Activated CD4-positive, CD25-positive, alpha-beta regulatory T cell (primary cell): ENCODE measurements at places on chromosomes 5 and 9.

DNA sequence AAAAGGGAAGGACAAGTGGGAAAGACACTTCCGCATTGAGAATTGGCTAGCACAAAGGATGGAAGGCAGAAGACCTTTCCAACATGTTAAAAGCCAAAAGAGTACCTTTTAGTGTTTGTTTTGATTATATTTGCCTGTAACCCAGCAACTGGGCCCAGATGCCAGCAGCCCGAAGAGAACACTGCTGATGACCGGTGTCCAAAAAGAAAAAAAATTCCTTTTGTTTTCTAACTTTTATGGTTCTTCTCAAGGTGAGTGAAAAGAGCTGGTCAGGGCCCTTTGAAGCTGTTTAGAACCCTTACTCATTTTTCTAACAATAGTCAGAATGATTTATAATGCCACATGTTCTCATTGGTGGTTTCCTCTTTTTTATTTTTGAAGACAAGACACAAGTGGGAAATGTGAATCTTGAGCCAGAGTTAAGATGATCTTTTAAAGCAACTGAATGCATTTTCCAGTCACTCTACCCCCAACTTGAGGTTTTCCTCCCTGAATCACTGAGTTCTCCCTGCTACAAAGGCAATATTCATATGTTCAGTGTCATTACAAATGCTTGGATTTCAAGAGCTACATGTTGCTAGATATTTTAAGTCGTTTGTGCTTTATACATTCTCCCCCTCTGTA, 32.3 kb upstream of the ZNF462 start:
- DNase-seq: no peak

- DNase-seq: no peak
These were observed 663.8 kb upstream of the CDH9 start for GRCh38 chr5:27701931-27702903.

GRCh38 chr9:115591584-115591984, 473.6 kb upstream of the TNC start:
- DNase-seq: no peak

DNA sequence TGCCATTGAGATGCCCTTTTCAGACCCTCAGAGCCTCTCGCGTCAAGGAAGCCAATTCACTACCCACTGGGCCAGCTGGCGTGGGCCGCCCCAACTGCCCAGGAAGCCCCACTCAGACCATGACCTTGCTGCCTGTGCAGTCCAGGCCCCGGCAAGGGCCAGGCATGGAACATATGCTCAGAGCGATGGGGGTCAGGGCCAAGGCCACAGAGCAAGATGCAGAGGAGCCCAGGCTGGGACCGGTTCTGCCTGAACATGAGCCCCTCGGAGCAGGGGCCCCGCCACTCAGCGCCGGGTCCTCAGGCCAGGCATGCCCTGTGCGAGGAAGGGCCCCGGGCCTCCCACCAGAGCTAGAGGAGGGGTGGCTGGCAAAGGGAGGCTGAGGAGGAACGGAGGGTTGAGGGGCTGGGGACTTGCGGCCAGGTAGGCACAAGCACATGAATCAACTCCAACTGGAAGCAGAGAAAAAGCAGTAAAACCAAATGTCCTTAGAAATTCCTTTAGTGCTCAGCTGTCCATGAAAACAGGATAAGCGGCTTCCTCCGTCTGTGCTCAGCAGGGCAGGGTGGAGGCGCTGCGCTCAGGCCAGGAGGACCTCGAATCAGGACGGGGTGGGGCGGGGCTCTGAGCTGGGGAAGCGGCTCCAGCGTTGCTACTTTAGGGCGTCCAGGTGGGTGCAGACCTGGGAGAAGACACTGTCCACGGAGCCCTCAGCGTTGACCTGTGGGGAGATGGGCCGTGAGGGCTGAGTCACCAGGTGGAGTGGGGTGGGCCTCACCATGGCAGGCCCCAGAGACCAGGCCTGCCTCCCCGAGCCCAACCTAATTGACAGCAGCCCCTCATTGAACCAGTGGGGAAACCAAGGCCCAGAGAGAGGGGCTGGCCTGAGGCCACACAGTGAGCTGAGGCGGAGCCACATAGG, 9.9 kb downstream of the AK1 start:
- no peak for DNase-seq

GRCh38 chr5:135058331-135058732, 24.3 kb upstream of the PITX1 start:
- DNase-seq: no peak

DNA sequence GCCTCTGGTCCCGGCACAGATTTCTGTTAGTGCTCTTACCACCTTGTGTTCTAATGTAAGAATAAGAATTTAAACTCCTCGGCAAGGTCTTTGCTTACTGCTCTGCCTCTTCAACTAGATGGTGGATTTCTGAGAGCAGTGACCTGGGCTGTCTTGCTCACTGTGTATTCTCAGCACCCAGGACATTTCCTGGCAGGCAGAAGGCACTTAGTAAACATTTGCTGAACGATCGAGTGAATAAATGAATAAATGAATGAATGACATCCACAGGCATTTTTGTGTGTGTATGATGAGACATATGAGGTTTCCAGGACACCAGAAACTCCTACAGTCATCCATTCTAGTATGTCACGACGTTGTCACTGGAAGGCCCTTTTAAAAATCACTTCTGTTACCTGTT, 143.2 kb downstream of the BOD1 start:
- DNase-seq: no peak

DNA sequence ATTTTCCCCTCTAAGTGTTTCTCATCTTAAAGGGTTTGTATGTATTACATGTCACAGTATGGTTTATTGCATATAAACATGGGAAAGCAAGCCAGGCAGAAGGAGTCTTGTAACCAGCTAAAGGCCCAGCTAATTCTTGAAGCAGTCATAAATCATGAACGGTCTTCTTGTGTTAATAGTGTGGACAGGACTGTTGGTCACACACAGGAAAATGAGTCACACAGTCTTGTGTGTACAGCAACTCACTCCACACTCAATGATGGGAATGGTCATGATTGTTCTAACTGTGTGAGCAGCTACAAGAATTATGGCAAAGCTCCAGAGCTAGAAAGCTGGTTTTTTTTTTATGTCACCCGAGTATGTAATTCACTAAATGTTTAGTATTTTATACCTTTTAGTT, 123.9 kb downstream of the GHR start:
- no peak for DNase-seq

GRCh38 chr5:8059337-8059736, 190.4 kb downstream of the MTRR start:
- DNase-seq: no peak

DNA sequence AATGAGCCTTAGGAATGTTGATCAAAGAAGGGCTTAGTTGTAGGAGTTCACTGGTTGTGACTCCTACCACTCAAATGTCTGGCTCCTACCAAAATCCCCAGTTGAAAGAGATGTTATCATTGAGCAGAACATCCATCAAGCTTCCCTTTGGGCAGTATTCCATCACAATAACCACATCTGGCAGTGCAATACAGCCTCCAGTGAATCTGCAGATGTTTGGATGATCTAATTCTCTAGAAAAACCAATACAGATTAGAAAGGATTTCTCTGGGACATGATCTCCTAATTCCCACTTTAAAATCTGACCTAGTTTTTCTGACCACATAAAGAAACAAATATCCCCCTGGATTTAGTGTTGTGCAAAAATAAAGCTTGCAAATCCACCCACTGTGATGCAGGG, 81.6 kb downstream of the TMEM215 start:
- no peak for DNase-seq

GRCh38 chr5:126450346-126450745, 27.1 kb downstream of the GRAMD2B start:
- DNase-seq: no peak

- DNase-seq: no peak
These were observed 61.8 kb downstream of the COX7C start for GRCh38 chr5:86679529-86679928.

GRCh38 chr9:6029604-6030274, 14.3 kb upstream of the RANBP6 start:
- no peak for DNase-seq

- no peak for DNase-seq
These were observed 18.7 kb upstream of the WDR38 start for GRCh38 chr9:124834591-124834990.

GRCh38 chr5:143613329-143613728, 198.6 kb upstream of the HMHB1 start:
- no peak for DNase-seq

- DNase-seq: no peak
These were observed 11.1 kb upstream of the SLC6A19 start for GRCh38 chr5:1190278-1190677.

DNA sequence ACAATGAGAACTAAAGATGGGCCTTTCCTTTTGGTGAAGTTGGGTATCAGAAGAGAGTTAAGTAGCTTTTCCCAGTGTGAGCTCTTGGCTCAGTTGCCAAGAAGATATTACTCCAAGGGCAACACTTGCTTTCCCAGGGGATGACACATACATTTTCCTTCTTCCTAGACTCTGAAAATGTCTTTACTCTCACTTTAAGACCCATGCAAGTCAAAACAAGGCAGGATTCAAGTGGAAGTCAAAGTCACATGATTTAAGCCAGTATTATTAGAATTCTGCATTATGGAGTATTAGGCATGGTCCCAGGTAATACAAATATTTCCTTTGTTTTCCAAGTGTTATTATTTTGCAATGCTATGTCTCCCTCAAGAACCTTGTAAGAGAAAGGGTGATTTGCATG, 175.1 kb downstream of the PPP2R2B start:
- no peak for DNase-seq

- DNase-seq: no peak
These were observed 166.1 kb downstream of the EDIL3 start for GRCh38 chr5:84218546-84218945.

DNA sequence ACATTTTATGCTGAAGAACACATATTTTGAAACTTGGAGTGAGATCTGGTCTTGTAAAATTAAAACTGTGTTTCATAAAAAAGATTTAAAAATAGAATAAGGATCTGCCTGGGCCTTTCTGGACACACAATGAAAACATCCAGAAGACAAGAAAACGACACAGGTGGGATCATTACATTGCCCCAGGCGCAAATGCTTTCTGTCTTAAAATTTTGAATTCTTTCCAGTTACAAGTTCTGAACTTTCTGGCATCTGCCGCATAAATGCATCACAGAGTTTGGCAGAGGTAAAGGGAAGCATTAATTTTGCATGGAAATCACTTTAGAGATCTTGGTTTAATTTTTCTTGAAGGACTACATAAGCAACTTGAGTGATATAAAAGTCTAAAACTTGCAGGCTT, 219.6 kb downstream of the WDR70 start:
- no peak for DNase-seq

- no peak for DNase-seq
These were observed 72.7 kb downstream of the C9orf57 start for GRCh38 chr9:71987471-71988371.
